H9 (cell line): ENCODE measurements at places on chromosomes 11 and 22. TPM values are rescaled to one million over a fixed set of nuclear protein-coding genes. Genes with fewer than 3 reads are reported as not detected.

GRCh38 chr11:82869657-82870056, 30.6 kb downstream of the PRCP start:
- DNase-seq: no peak

DNA sequence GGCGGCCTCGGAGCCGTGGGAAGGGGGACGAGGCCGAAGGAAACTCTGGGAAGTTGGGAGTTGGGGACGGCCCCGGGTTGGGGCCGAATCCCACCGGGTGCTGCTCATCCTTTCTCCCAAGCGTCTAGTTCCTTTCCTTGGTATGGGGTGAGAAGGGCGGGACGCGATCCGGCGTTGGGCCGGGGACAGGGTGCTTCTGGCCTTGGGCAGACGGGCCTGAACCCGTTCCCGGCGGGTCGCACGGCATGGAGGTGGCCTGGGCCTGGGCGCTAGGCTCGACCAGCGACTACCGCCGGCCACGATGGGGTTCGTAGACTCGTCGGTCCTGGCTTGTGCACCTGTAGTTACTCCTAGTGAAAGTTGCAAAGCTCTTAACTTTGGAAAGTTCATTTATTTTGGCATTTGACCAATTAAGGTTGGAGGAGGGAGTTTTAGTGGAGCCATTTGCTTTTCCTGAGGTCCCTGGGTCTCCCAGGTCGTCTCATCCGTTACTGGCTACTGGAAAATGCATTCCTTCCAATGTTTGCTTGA, 1.0 kb downstream of the SYT9 start:
- DNase-seq: no peak

GRCh38 chr11:11580841-11581411, 40.9 kb downstream of the GALNT18 start:
- peak; percentile 5 for DNase-seq

Gene TRPT1
- total RNA-seq: 31.5 and 33.6 TPM in 2 replicates

DNA sequence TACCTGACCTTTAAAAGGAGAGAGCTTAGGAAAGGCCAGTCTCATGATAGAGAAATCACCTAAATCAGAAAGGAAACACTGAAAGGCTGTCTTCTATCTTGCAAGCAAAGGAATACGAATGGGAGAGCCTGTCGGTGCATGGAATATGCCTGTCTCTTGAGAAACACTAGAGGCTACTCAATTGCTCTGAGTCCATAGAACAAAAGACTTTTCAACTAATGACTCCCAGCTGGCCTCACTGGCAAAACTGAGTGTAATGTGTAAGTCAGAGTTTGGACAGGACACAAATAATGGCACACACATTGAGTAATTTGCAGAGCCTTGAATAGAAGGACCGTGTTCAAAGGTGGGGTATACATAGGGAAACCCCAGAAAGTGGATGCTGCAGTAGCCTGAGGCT, 171.0 kb upstream of the ARHGAP20 start:
- no peak for DNase-seq

DNA sequence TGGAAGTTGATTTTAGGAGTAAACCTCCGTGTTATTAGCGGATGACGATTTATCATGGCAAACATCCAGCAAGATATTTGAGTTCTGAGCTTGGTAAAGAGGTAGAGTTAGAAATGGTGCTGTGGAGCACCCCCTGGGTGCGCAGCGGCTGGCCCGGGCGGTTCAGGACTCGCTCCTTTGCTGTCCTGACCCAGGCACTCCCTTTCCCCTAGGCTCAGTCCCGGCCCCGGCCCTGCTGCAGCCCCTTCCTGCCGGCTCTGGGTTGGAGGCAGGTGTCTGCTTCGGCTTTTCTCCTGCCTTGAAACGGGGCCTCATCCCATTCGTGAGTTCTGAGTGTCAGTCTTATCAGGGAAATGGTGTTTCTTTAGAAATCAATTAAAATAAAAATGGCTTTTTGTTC, 33.4 kb downstream of the AP2A2 start:
- no peak for DNase-seq

- no peak for DNase-seq
Measured at GRCh38 chr22:41229730-41230400, 10.9 kb downstream of the CHADL start.

Gene KRTAP5-11
- total RNA-seq: not detected in 2 replicates

DNA sequence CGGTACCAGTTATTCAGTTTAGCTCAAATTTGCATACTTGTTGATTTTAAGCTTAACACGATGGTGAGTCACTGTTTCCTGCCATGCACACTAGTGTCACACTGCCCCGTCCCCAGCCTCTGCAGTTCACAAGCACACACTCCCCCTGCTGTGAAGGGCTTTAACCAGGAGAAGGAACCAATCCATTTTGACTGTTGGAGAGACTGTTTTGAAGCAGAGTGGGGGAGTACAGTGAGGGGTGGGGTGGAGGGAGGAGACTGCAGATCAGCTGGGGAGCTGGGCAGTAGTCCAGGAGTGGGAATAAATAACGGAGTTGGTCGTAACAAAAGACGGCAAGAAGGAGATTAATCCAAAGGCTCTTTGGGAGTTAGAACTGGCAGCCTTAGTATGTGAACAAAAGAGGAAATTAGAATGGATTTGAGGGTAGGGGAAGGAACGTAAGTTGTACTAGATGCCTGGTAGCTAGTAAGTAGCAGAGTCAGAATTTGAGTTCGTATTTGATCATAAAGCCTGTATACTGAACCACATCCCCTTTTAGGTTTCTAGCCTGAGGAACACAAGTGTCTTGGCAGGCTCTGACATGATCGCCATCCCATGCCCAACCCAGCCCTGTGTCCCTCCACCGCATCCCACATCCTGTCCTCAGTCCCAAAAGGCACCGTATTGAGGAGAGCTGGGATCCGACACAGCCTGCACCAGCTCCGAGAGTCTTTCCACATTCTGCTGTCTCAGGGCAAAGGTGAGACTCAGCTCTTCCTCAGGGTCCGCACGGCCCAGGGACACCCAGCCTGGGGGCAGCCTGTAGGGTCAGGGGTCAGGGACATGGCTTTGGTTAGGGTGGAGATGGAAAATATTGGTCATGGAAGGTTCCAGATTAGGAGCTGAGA, 862 bp downstream of the TPP1 start:
- DNase-seq: no peak

- DNase-seq: peak; percentile 25
Measured at GRCh38 chr22:38955250-38955905, 2.0 kb upstream of the APOBEC3A start.

Gene RFPL1
- not detected in 2 replicates for total RNA-seq

DNA sequence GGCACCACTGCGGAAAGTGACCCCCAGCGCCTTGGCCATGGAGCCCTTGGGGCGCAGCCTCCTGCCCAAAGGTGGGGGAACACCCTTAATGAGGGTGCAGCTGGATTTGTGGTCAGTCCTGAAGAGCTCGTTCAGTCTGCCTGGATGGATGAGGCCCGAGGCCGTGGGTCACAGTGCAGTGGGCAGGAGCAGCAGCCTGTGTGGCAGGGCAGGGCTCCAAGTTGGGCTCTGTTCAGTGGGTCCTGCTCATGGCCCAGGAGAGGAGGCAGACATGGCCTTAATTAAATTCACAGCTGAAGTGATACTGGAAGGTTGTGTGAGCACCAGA, 33.3 kb downstream of the FAM83F start:
- DNase-seq: no peak

GRCh38 chr22:50399751-50400331, 56.7 kb downstream of the PPP6R2 start:
- DNase-seq: peak; percentile 75

Gene TMEM191B
- 1.4 and 4.7 TPM in 2 replicates for total RNA-seq

Gene COMMD9
- 47.0 and 47.4 TPM in 2 replicates for total RNA-seq

GRCh38 chr11:78810559-78811009, 235.9 kb upstream of the NARS2 start:
- no peak for DNase-seq
